AG04450 (cell line): ENCODE measurements at places on chromosomes 4 and X.

DNA sequence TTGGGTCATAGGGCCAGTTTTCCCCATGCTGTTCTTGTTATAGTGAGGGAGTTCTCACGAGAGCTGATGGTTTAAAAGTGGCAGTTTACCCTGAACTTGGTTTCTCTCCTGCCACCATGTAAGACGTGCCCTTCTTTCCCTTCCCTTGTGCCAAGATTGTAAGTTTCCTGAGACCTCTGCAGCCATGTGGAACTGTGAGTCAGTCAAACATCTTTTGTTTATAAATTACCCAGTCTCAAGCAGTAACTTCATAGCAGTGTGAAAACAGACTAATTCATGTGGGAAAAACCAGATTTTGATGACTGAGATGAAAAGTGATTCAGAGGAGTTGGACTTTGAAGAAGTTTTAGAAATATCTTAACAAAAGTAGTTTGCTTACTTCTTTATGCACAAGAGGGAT lies 101.4 kb downstream of the ARHGAP10 start:
- DNase-seq: no peak

GRCh38 chr4:101419336-101420135 lies 72.2 kb upstream of the PPP3CA start:
- peak; percentile 16 for DNase-seq

DNA sequence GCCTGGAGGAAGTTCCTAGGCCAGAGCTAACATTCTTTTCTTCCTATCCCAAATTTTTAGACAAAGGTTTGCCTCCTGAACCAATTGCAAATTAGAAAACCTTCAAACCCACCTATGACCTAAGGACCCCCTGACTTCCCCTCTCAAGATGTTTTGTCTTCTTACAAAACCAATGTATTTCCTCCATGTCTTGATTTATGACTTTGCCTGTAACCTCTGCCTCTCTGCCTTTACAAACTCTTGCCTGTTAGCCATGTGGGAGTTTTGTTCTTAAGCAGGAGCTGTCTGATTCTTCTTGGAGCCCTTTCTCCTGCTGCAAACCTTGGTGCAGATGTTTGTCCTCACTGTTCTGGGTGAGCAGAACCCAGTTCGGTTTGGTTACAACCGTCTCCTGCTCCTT lies 222.3 kb upstream of the BOD1L1 start:
- no peak for DNase-seq

GRCh38 chrX:48823053-48823452 lies 3.3 kb upstream of the ERAS start:
- DNase-seq: no peak

- DNase-seq: no peak
Observed at GRCh38 chr4:81724925-81725329, 253.2 kb upstream of the RASGEF1B start.

GRCh38 chr4:156825074-156825473 lies 146.5 kb downstream of the PDGFC start:
- no peak for DNase-seq

GRCh38 chr4:186137196-186137794 lies 32.8 kb downstream of the FAM149A start:
- no peak for DNase-seq

DNA sequence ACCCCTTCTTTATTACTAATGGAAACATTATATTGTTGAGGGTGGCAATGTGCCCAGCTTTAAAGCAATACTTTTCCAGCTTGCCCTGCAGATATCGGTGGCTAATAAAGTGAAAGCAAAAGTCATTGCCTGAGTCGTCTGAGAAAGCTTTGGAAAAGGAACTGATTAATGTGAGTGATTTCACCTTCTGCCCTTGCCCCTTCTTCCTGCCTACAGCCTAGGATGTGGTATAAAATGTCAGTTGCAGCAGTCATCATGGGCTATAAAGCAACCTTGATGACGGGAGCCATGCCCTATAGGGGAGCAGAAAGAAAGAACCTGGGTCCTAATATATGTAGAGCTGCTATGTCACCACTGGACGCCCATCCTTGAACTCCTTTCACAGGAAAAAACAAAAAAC lies 132.4 kb upstream of the USP9X start:
- DNase-seq: no peak

GRCh38 chr4:6727081-6727942 lies 11.3 kb downstream of the BLOC1S4 start:
- no peak for DNase-seq

DNA sequence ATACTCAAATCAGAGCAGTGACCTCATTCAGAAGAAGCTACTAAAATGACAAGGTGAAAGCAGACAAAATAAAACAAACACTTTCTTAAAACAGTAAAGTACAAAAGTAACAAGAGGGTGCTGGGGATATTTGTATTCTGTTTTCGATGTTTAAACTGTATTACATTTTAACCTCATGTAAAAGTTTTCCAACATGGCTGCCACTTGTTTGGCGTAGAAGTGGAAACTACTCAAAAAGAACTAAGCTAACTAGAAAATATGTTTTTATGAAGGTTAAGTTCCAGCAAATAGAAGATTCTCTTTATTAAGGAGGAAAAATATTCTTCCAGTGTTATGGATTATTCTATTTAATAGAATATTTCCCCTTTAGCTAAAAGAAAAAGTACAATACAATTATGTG lies 155.0 kb downstream of the FBXW7 start:
- DNase-seq: no peak

GRCh38 chr4:145644699-145645098 lies 25.5 kb downstream of the MMAA start:
- no peak for DNase-seq

DNA sequence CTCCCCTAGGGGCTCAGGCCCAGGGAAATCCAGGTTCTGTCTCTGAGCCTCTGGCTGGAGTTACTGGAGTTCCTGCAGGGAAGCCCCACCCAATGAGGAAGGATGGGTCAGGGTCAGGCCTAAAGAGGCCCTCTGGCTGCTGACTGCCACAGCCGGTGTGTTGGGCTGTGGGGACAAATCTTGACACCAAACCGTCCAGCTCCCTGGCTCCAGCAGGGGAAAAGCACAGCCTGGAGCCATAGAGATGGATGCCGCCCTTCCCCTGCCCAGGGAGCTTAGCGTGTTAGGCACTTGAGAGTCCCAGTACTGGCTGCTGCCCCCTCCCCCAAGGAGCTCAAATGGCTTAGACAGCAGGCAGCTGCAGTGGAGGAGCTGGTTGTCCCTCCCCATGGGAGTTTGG lies 321.3 kb upstream of the LCORL start:
- no peak for DNase-seq

DNA sequence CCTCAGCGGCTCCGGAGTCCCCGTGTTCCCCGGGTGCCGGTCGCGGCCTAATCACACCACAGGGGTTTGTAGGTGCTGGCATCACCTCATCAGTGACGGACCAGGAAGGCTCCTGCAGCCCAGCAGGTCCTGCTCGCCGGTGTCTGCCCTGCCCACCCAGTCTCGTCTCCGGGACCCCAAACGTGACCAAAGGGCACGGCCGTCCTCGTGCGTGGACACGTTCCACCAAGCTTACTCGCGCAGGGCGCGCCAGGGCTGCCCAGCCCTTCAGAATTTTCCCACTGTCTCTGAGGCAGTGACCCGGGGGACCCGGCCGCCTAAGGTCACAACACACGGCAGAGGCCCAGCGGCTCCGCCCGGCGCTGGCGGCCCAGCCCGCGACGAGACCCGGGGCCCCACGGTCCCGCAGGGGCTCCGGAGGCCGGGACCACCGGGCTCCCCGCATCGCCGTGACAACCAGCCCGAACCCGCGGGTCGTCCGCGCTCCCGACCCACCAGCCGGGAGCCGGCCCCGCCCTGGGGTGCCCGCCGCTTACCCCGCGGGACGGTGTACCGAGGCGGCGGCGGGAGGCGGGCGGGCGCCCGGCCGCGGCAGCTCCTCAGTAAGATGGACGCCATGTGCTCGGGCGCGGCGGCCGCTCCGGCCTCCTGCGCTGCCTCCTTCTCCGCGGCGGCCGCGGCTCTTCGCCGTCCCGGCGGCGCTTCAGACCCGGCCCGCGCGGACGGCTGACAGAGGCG lies 454 bp downstream of the LETM1 start:
- DNase-seq: no peak

- DNase-seq: no peak
Observed at GRCh38 chr4:172657081-172657480, 511.5 kb upstream of the GALNT7 start.

- DNase-seq: no peak
Observed at GRCh38 chr4:177246641-177247584, 62.8 kb upstream of the NEIL3 start.

DNA sequence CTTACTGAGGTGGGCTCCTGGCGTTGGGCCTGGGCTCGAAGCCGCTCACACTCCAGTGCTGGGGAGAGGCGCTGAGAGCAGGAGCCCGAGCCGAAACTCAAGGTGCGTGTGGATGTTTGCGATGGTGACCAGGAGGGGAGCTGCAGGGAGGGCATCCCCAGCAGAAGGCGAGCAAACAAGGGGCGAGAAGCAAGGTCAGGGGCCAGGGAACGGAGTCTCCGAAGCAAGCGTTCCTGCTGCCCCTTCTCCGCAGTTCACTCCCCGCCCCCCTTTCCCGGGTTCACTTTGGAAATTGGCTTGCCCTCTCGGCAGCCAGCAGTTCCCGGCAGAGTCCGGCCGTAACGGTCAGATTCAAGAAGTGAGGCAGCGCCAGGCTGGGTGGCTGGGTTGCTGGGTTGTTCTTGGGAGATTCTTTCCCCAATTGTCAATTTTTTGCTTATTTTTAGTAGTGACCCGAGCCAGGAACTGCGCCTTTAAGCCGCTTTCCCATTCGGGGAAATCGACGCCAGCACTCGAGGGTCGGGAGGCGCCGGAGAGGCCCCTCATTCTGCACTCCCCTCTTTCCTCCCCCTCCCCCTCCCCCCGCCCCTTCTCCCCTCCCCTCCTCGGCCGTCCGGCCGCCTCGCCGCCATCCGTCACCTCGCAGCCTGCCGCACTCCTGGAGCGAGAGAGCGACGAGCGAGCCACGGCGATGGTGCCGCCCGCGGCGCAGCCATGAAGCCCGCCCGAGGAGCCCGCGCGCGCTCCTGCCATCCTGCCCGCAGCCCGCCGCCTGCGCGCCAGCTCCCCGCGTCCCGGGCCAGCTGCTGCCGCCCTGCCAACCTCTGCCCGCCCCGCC lies at the start of gene FRMPD3:
Gene FRMPD3, plus strand, starts transcription at position 655 of the 838 bp plus-strand sequence. CDS start 76,937 bp downstream, outside the sequence.
- no peak for DNase-seq

- no peak for DNase-seq
Observed at GRCh38 chrX:2931155-2931554, 2.0 kb upstream of the ARSD start.

GRCh38 chr4:158859661-158860060 lies 90.8 kb downstream of the FNIP2 start:
- no peak for DNase-seq

DNA sequence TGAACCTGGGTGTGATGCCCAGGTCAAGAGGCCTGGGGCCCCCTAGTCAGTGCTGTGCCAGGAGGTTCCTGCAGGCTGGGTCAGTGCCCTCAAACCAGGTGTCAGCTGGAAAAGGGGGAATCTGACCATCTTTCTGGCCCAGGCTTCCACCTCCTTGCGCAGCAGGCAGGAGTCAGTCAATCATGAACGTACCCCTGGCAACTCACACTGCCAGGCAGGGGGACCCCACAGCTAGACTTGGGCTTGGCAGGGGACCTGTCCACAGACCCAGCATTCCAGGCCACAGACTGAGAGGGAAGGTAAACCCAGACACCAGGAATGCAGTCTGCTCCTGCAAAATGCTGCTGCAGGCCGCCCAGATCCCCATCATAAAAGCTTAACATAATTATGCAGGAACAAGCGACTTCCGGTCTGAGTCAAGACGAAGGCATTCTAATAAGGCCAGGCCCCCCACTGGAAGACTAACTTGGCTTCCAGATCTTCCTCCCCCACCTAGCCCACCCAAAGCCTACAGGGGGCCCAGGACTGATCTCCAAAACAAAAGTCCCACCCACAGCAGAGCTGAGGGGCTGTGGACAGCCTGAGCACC lies 156.3 kb downstream of the BCOR start:
- no peak for DNase-seq

GRCh38 chrX:40158036-40158706 lies 60.4 kb upstream of the BCOR start:
- DNase-seq: no peak

DNA sequence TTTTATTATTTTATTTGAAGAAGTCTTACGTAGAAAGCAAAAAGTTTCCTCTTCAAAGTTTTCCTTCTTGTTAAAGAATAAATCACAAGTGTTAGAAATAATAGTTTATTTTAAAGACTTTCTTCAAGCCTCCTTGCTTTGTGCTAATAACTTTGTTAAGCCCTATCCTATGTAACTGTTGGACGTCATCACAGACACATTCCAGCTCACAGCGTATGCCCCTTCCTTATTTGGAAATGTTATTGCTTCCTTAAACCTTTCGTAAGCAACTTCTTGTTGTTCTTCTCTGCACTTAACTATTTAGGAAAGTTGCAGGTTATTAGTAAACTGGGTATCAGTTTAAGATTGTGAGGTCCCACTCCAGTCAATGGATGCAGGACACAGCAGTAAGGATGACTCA lies 7.6 kb upstream of the SRD5A3 start:
- no peak for DNase-seq

DNA sequence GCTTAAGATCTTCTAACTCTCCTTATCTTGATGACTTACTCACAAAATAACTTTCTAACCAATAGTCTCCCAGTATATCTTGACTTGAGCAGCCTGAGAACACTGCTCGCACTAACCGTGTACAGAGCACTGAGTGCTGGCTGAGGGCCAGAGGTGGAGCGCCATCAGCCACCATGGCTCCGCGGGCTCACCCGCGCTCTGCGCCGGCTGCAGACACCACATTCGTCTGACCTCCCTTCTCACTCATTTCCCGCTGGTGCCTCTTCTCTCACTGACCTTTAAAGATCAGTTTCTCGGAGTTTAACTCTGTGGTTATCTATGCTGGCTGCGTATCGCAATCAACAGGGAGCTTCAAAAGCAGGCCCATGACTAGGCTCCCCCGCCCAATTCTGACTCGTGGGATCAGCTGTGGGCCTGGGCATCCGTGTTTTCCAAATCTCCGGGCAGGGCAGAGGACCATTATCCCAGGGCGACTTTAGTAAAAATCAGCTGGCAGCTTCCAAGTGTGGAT lies 78.6 kb downstream of the HAUS3 start:
- DNase-seq: no peak

- DNase-seq: no peak
Observed at GRCh38 chr4:74307170-74307569, 1.1 kb upstream of the EPGN start.

GRCh38 chr4:54268151-54268550 lies 39.1 kb downstream of the PDGFRA start:
- DNase-seq: peak; percentile 38

DNA sequence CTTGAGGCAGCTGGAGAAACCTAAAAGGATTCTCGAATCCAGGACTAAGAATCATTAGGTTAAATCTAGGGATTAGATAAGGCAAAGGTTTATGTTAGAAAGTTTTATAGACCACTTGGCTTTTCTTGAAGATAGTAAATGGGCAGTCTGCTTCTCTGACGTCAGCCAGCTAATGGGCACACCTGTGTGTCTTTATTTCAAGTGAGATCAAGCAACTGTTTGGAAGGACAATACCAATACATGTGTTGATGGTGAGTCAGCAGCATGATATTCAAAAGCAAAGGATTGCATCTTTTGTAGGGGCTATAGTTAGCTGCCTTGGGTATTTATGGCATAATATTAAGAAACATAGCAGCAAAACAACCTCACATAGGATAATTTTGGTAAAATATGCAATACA lies 46.5 kb upstream of the GRPR start:
- no peak for DNase-seq
